ENCODE measurements at places on chromosomes 1 and 21.
A peak's percentile ranks its signal among the peaks of the same experiment; 100 is the strongest.

- no peak overlapping the region for H3K27ac ChIP-seq
- peaks cover 4% of the 10 kb centered on the region for H3K4me1 ChIP-seq
- H3K27me3 ChIP-seq: no peaks in the 10 kb centered on the region
- no peak for DNase-seq
- H3K4me3 ChIP-seq: no peak overlapping the region
- no peaks in the 10 kb centered on the region for H3K36me3 ChIP-seq
These were observed 69.6 kb downstream of the DUSP10 start for GRCh38 chr1:221672239-221672645.

DNA sequence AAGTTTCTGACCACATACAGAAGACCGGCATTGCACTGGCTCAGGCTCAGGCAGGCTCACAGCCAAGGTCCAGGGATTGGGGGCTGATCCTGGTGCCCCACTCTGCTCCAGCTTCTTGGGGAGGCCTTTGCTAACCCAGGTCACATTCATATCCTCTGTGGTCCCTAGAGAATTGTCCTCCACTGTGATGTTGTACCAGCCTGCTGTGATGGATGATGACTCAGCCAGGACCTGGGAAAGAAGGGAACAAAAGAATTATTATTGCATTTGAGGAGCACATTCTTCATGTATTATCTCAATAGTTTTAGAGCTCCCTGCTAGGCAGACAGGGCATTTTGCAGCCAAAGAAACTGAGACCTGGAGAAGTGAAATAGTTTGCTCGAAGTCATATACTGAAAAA lies 114.3 kb upstream of the ETV3 start:
- H3K27ac ChIP-seq: no peak overlapping the region
- H3K4me1 ChIP-seq: no peaks in the 10 kb centered on the region
- no peak for DNase-seq
- H3K36me3 ChIP-seq: no peaks in the 10 kb centered on the region

GRCh38 chr1:39960431-39960958 lies 5.5 kb downstream of the MFSD2A start:
- peaks cover 15% of the 10 kb centered on the region for H3K36me3 ChIP-seq
- no peak overlapping the region for H3K4me3 ChIP-seq
- H3K27ac ChIP-seq: no peak overlapping the region
- DNase-seq: no peak

GRCh38 chr1:203781962-203782361 lies 13.5 kb upstream of the ZBED6 start:
- H3K4me1 ChIP-seq: no peaks in the 10 kb centered on the region
- no peak overlapping the region for H3K27ac ChIP-seq
- peaks cover 5% of the 10 kb centered on the region for H3K27me3 ChIP-seq
- no peaks in the 10 kb centered on the region for H3K36me3 ChIP-seq

GRCh38 chr1:76187436-76187835 lies 112.9 kb downstream of the ST6GALNAC3 start:
- no peak for DNase-seq
- H3K27me3 ChIP-seq: no peaks in the 10 kb centered on the region
- peaks cover 25% of the 10 kb centered on the region for H3K4me1 ChIP-seq

DNA sequence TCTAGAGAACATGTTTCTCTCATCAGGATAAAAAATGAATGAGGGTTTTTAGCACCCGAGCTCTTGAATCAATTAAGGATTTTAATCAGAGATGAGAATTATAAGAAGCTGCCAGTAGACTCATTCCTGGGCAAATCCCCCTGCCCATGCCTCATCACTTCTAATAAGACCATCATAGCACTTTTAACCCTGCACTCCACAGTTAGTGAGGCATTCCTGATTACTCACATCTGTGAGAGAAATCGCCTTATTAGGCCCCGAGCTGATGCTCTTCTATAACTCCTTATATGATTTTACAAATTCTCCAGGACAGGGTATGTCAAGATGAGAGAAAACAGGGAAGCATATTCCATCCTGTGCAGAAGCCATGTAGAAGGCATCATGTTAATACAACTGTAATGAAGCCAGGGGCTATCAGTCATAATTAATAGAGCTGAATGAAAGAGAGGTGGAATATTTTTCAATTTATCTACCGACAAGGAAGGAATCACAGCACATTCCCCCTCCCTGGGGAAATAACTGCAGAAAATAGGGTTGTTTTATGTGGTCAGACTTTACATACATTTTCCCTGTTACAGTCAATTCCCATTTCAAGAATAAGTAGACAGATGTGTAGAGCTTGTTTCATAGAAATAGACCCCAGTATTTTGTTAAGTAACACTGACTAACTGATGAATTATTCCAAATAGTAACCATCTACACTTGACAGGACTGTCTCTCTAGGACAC lies 272.7 kb downstream of the HHIPL2 start:
- H3K36me3 ChIP-seq: no peaks in the 10 kb centered on the region
- no peak for DNase-seq
- H3K27ac ChIP-seq: no peak overlapping the region
- H3K27me3 ChIP-seq: peaks cover 5% of the 10 kb centered on the region
- no peak overlapping the region for H3K4me3 ChIP-seq

DNA sequence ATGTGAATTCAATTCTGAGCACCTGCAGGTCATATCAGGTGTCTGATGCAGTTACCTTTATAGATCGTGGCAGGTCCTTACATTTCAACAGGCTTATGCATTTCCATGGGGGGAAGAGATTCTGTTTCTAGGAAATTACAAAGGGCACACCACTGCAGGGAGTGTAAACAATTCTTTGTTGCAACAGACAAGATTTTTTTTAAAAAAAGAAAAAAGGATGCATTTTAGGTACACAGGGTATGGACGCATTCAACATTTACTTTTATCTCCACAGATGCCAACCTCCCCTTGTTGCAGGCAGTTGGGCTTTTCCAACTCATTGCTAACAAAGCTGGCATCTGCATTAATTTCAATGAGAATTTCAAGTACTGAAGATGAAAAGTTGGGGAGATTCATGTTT lies 13.5 kb upstream of the TEKT2 start:
- no peaks in the 10 kb centered on the region for H3K36me3 ChIP-seq
- no peaks in the 10 kb centered on the region for H3K27me3 ChIP-seq
- no peak overlapping the region for H3K27ac ChIP-seq
- no peak for DNase-seq
- no peak overlapping the region for H3K4me3 ChIP-seq

DNA sequence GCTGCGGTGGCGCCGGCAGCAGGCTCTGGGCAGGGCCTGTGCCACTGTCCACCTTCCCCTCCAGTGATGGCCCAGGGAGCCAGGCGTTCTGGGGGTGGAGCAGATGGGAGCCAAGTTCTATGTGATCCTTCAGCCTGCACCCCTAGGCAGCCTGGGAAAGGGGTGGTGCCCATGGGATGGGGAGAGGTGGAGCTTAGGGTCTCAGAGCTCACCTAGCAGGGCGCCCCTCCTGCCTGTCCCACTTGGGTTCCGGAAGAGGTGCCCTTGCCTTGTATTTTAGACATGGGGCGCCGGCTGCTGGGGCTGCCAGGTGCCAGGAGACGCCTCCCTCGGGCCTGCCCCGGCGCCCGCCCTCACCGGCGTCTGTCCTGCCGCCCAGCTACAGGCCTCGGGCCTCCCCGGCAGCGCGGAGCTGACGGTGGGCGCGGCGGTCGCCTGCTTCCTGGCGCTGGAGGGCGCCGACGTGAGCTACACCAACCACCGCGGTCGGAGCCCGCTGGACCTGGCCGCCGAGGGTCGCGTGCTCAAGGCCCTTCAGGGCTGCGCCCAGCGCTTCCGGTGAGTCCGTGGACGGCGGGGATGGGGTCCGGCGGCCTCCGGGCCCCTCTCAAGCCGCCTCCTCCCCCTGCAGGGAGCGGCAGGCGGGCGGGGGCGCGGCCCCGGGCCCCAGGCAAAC lies 3.1 kb upstream of the MMP23B start:
- no peaks in the 10 kb centered on the region for H3K4me1 ChIP-seq
- no peak for DNase-seq
- H3K27ac ChIP-seq: no peak overlapping the region
- no peak overlapping the region for H3K4me3 ChIP-seq
- H3K27me3 ChIP-seq: peaks cover 19% of the 10 kb centered on the region

- H3K4me3 ChIP-seq: no peak overlapping the region
- H3K27me3 ChIP-seq: peaks cover 5% of the 10 kb centered on the region
- no peaks in the 10 kb centered on the region for H3K36me3 ChIP-seq
These were observed 49.4 kb downstream of the SPATA46 start for GRCh38 chr1:162327144-162327787.

DNA sequence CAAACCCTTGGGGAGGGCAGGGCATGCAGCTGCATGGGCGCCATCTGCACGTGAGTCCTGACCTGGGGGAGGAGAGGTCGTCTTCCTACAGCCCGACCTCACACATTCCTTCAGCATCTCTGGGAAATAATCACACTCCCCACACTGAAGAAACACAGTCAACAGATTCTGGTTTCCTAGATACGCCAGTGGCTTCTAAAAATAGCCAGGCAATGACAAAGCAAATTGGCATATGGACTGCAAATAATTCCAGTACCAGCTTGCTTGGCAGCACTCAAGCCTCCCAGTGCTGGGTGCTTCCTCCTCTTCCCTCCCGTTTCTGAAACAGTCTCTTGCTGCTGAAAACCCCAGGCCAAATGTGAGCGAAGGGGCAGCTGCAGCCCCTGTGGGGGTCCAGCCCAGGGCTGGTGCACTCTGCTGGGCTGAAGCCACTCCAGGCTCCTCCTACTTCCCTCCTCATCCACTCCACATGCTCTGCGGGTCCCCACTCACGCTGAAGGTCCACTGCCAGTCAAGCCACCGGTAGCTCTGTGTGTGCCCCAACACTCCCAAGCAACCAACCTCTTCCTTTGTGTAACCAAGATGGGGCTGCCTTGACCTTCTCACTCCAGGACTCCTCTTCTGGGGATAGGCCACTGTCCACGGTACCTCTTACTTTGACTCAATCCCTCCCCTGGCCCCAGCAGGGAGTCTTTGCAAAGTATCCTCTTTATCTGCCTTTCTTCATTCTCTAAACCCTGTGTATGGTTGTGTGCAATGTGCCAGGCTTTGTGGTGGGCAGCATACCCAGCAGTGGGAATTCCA lies 69.0 kb downstream of the KCND3 start:
- peaks cover 5% of the 10 kb centered on the region for H3K4me1 ChIP-seq
- H3K36me3 ChIP-seq: no peaks in the 10 kb centered on the region
- H3K27ac ChIP-seq: peak overlapping the region; percentile 88

GRCh38 chr1:38558500-38559445 lies 300.8 kb downstream of the RRAGC start:
- H3K36me3 ChIP-seq: no peaks in the 10 kb centered on the region
- H3K27ac ChIP-seq: peak overlapping the region; percentile 92
- H3K4me3 ChIP-seq: peak overlapping the region; percentile 76
- H3K4me1 ChIP-seq: peaks cover 87% of the 10 kb centered on the region

- no peak for DNase-seq
- H3K36me3 ChIP-seq: no peaks in the 10 kb centered on the region
- no peak overlapping the region for H3K27ac ChIP-seq
- H3K4me1 ChIP-seq: peaks cover 15% of the 10 kb centered on the region
- peaks cover 5% of the 10 kb centered on the region for H3K27me3 ChIP-seq
These were observed 8.5 kb upstream of the COL8A2 start for GRCh38 chr1:36133484-36133883.

DNA sequence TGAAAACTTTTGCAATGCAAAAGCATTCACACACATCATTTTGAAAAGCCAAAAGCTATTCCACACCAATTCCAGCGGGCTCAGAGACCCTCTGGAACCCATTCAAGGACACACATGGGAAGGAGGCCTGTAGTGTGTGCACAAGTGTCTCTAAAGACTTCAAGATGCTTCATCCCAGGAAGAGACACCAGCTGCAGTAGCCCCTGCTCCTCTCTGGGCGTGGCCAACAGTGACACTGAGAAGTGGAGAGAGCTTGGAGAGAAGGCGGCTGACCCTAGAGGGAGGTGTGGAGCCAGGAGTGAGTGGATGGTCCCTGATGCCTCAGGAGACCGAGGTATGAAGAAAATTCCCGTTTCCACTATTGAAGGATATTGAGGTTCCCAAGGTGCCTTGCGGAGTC lies 14.9 kb upstream of the TNNI1 start:
- peaks cover 4% of the 10 kb centered on the region for H3K36me3 ChIP-seq
- no peak overlapping the region for H3K27ac ChIP-seq
- no peak overlapping the region for H3K4me3 ChIP-seq
- DNase-seq: peak; percentile 47

DNA sequence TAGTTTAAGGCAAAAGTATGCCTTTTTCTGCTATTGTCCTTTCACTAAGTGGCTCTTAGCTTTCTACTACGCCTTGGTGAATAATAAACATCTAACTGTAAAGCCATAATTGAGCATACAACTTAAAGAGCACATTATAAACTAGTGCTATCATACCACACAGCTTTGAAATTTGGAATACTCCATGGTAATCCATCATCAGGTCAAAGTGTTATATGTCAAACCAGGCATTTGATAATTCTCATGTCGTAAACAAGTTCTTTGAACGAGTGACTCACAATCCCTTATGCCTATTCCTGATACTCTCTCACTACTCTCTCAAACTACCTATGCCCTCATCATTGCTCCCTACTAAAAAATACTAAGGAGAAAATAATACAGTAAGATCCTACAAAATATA lies 60.3 kb upstream of the FMN2 start:
- H3K4me3 ChIP-seq: no peak overlapping the region
- H3K27me3 ChIP-seq: peaks cover 12% of the 10 kb centered on the region
- no peaks in the 10 kb centered on the region for H3K36me3 ChIP-seq
- H3K4me1 ChIP-seq: peaks cover 4% of the 10 kb centered on the region
- DNase-seq: no peak

GRCh38 chr1:201506092-201506491 lies 831 bp downstream of the CSRP1 start:
- no peak for DNase-seq
- H3K27me3 ChIP-seq: peaks cover 18% of the 10 kb centered on the region
- H3K27ac ChIP-seq: peak overlapping the region; percentile 95
- H3K4me3 ChIP-seq: peak overlapping the region; percentile 32

- H3K27ac ChIP-seq: no peak overlapping the region
- H3K36me3 ChIP-seq: no peaks in the 10 kb centered on the region
- H3K4me1 ChIP-seq: no peaks in the 10 kb centered on the region
- peaks cover 16% of the 10 kb centered on the region for H3K27me3 ChIP-seq
These were observed 14.0 kb upstream of the S100B start for GRCh38 chr21:46618738-46619379.

DNA sequence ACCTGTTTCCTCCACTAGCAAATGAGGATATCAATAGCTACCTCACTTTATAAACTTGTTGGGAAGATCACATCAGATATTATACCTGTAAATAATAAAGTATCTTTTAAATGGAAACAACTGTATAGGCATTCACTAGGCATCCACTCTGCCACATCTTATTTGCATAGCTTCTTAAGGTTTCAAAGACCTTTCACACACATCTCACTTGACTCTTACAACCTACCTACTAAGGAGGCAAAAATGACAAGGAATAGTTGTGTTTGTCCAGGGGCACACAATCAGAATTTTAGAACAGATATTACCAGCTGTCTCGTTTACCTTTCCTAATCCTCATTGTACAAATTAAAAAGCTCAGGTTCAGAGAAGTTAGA lies 51.5 kb downstream of the VANGL2 start:
- no peak for DNase-seq
- H3K4me3 ChIP-seq: no peak overlapping the region
- H3K36me3 ChIP-seq: no peaks in the 10 kb centered on the region
- H3K27ac ChIP-seq: no peak overlapping the region
- H3K27me3 ChIP-seq: peaks cover 3% of the 10 kb centered on the region

- H3K27ac ChIP-seq: no peak overlapping the region
- no peaks in the 10 kb centered on the region for H3K27me3 ChIP-seq
- peaks cover 25% of the 10 kb centered on the region for H3K4me1 ChIP-seq
- no peak overlapping the region for H3K4me3 ChIP-seq
- DNase-seq: no peak
- no peaks in the 10 kb centered on the region for H3K36me3 ChIP-seq
These were observed 31.7 kb upstream of the CACYBP start for GRCh38 chr1:174967845-174968705.

- H3K4me3 ChIP-seq: no peak overlapping the region
- H3K36me3 ChIP-seq: no peaks in the 10 kb centered on the region
- no peaks in the 10 kb centered on the region for H3K4me1 ChIP-seq
These were observed 25.7 kb downstream of the TRIM67 start for GRCh38 chr1:231187571-231187970.
